T-helper 17 cell (primary cell): ENCODE measurements at places on chromosomes 2 and 18.

DNA sequence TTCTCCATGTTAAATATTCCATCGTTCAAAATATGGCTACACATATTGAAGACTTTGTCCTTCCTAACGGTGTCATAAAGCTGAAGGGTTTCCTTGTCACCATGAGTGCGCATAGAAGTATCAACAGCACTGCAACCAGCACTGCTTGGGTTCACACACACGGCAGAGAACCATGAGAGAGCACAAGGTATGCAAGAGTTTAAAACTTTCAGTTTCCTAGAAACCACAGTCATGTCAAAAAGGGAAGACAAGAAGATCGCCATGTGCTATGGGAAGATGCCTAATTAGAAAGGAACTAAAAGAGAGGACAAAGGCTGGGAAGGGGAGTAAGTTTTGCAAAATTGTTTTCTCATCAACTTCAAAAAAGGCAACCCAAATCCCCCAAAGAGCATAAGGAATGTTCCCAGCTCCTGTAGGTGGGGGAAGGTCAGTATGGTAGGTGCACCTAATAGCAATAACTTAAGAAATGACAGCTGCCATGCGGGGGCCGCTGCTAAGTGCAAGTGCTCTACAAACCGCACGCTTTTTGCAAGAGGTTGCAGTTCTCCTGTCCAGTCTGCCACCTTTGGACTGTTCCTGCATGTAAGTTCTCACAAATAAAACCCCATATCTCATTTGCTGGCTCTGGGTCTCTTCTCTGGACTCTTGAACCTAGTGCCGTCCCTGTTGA lies 136.8 kb downstream of the TMEM163 start:
- DNase-seq, result no peak

DNA sequence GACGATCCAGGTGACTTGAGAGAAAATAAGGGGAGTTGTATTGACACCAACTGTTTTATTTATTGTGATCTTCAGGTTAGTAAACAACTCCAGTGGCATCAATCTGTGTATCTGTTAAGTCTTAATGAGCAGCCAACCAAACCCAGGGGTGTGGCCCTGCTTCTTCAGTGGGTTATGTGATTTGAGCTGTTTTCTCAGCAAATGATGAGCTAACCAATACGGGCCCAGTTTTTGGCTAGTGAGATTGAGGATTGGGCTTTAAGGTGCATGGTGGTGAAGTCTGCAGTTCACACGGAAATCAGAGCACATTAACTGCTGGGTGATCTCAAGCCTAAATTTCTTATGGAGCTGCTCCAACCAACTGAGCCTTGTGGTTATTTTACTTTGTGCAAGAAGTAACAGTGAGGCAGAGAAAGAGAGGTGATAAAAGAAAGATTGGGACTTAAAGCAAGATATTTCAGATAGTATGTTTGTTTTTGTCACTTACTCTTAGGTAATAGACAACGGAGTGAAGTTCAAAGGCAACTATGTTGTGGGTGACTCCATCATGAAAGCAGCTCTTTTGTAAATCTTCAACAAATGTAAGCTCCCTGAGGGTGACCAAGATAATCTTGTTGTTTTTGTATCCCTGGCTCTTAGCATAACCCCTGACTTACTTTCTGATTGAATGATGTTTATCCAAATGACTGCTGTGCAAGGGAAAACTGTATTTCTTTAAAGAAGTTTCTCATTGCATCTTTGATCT lies 2.4 kb downstream of the MTCL1 start:
- no peak for DNase-seq

DNA sequence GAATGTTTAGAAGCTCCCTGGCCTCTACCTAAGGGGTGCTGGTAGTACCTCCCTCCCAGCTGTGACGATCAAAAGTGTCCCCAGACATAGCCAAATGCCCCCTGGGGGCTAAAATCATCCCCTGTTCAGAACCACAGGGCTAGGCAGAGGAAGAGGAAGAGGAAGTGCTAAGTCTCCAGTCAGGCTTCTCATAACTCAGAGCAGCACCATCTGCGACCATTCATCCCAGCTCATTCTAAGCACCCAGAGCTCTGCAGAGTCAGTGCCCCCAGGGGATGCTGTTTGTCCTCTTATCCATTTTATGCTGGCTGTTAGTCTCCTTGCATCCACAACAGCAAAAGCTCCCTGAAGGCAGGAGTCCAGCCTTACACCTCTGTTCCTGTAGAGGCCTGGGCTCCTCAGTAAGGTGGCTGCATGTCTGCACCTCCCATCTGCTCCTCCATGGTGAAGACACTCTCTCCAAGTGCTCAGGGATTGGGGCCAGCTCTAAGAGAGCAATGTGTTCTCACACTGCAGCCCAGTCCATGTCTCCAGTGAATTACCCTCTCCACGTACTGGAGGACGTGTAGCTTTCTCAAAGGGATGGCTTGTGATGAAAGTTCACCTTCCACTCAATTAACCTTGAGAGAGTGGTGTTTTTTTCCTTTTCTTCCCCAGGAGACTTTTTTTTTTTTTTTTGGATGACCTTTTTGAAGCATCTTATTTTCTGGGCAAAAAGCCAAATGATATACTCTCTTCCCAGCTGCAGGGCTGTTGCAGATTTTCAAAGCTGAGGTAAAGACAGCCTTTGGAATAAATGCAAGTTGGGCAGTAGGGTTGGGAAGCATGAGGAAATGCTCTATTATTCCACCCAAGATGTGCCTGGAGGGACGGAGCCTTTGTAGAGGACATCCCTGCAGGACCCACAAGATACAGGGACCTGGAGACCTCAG lies 158.9 kb upstream of the SLC14A2 start:
- no peak for DNase-seq

DNA sequence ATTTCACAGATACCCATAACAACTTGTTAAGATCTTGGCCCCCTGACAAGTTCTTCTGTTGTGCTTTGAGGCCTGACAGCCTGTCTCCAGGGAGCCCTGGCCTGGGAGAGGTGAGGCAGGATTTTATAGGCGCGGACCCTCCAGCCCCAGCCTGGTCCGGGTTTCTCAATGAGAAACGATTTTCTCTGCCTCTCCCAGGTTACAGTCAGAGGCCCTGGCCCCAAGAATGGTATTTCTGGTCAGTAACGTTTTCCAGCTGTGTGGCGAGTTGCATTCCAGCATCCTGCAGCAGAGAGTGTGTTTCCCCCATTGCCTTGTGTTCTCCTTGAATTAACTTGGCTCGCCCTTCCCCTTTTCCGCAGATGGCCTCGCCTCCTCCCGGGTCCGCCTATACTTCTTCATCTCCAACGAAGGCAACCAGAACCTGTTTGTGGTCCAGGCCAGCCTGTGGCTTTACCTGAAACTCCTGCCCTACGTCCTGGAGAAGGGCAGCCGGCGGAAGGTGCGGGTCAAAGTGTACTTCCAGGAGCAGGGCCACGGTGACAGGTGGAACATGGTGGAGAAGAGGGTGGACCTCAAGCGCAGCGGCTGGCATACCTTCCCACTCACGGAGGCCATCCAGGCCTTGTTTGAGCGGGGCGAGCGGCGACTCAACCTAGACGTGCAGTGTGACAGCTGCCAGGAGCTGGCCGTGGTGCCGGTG lies 3.0 kb downstream of the INHBB start:
- DNase-seq, result no peak

GRCh38 chr2:188964976-188965546 lies 9.1 kb upstream of the COL3A1 start:
- no peak for DNase-seq

DNA sequence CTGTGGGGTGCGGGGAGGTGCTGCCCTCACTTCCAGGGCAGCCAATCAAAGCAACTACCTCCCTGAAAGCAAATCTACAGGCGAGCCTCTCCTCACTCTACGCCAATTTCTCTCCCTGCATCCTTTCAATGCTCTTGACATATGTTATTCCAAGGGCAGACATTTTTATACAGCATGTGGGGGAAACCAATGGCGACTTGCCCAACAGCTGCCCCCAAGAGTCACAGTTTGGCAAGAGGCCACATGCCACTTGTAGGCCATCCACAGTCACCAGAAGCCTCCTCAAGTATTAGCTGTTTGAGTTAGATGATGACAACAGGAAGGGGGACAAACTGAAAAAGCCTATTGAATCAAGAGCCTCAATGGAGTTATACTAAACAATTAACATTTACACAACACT lies 114.6 kb downstream of the MYO5B start:
- no peak for DNase-seq

DNA sequence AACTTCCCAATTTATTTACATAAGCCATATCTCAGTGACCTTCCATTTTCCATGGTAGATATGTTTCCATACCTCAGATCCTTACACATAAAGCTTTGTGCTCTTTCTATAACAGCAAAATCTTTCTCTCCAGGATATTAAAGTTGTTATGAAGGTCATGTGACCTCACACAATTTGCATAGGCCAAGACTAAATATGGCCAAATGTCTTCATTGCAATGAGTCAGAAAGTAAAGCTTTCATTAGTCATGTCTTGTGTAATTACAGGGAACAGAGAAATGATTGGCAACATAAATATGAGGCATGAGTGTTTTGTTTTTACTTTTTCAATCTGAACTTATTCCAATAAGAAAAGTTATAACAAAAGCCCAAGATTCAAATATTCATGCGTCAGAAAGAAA lies 243.5 kb downstream of the ASXL3 start:
- DNase-seq, result no peak

DNA sequence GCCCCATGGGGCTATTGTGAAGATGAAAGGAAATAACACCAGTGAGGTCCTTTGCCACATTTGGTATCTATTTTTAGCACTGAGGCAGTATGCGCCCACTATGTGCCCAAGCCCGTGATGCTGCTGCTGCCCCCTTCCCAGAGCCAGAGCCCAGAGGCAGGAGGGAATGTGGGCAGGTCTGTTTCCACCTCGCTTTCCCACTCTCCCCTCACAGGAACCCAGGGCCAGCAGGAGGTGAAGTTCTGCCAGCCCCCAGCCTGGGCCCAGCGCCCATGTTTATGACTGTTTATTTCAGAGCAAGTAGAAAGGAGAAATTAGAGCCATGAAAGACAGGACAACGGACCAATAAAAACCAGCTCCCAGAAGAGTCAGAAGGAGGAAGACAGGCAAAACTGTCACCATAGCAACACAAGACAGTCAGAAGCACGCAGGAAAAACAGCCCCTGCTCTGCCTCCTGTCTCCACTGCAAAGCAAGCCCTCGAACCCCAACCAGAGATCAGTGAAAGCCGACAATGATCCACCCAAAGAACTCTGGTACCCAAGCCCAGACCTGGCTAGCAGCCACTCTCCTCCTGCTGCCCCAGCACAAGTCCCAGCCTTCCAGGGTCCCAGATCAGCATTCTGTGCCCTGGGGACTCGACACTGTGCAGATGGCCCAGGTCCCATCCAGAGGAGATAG lies 1.4 kb downstream of the CYRIA start:
- no peak for DNase-seq

GRCh38 chr2:200767111-200767885 lies 44.4 kb upstream of the BZW1 start:
- no peak for DNase-seq

DNA sequence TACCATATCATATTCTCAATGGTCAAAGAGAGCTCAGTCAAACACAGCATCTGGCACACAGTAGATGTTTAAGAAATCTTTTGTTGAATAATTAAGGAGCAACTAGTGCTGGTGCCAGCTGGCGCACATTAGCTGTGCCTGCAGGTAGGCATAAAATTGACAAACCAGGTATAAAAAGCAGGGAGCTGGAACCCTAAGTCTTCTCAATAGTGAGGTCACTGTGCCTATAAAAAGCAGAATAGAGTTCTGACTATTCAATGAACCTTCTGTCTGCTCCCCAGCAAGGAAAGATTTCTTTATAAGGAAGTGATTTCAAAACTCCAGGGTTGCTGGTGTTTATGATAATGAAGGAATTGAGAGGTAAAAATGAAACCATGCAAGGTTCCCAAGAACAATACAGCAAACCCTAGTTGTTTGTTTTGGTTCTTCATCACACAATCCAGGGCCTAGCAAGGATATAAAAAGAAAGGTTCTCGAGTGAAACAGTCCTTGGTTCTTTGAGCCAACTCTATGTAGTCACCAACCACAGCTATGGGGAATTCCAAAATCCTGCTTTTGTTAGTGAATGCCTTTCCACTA lies 76.1 kb downstream of the THADA start:
- DNase-seq, result no peak

- DNase-seq, result no peak
These were observed 87.0 kb upstream of the KCNH7 start for GRCh38 chr2:162925595-162925994.

- no peak for DNase-seq
These were observed 96.7 kb downstream of the PMAIP1 start for GRCh38 chr18:59996370-59996966.

GRCh38 chr2:238563551-238563950 lies 136.8 kb downstream of the ASB1 start:
- DNase-seq, result no peak

- no peak for DNase-seq
These were observed 239.2 kb downstream of the MEIS1 start for GRCh38 chr2:66674087-66674486.

- no peak for DNase-seq
These were observed 7.9 kb downstream of the PCBP1 start for GRCh38 chr2:70094978-70095719.

DNA sequence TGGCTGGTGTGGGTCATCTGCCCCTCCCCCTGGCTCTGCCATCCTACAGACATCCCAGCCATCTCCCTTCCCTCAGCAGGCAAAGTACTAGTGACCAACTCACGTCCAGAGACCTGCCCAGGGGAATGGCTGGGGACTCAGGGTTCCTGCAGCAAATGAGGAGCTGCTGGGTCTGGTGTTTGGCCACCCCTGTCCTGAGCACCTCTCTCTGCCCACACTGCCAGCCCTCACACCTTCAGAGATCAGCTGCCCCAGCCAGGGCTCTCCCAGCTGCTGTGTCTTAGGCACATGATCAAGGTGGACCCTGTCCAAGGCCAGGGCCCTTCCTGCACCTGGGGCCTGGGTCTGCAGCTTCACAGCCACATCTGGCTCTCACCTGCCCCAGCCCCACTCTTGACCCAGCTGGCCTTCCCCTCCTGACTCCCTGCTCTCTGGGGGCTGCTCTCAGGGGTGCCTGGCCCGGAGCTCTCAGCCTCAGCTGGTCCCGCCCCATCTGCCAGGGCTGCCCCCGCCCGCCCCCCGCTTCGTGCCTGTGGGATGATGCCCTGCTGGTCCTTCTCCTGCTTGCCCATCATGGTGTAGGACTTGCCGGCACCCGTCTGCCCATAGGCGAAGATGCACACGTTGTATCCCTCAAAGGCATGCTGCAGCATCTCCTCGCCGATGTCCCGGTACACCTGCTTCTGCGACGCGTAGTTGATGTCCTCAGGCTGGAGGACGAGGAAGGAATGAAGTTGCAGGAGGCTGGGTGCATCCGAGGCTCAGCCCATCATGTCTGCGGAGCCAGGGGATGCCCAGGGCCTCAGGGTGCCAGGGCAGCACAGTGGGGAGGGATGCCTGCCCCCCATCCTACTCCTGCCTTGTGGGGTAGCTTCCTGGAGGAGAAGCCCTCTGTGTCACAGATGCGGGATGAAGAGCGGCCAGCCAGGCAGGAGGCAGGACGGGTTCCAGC lies 32.2 kb downstream of the KIF1A start:
- peak; percentile 5 for DNase-seq

DNA sequence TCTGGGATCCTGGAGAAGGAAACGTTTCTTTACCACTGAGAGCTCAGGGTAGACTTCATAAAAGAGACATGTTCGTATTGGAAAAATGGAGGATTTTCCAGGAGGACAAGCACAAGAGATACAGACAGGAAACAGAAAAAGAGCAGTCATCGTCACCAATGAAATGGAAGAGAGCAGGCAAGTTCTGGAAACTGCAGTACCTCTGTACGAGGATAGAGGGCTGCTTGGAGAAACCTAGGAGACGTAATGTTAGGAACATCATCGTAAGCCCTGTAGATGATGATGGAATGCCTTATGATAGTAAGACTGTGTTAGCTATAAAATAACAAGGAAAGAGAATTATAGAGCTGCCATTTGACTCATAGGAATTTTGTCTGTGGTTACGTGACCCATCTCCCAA lies 121.1 kb upstream of the KLHL14 start:
- DNase-seq, result no peak
